ENCODE measurements at places on chromosomes 1 and 21.
A peak's percentile ranks its signal among the peaks of the same experiment; 100 is the strongest.

DNA sequence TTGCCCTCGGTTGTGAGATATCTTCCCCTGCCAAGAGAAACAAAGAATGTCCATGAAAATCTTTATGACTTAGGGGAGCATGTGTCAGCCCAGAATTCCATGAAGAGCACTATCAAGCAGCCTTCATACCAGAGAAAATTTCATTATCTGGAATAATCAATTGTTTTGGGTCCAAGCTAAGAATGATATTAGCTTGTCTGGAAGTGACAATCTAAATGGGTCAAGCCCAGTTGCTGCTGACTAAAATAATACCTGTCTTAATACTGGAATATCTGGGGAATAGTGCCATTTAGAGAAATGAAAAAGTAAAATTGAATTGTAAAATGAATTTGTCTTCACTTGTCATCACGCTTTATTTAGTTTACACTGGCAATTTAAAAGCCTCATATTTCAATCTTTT is 407.4 kb downstream of the PLA2G4A start:
- no peak for DNase-seq
- H3K4me1 ChIP-seq: no peaks in the 10 kb centered on the region
- no peak overlapping the region for H3K27ac ChIP-seq
- no peak overlapping the region for H3K4me3 ChIP-seq
- no peaks in the 10 kb centered on the region for H3K36me3 ChIP-seq

GRCh38 chr1:36321119-36321951 is 2.1 kb downstream of the EVA1B start:
- DNase-seq: peak; percentile 92
- no peaks in the 10 kb centered on the region for H3K27me3 ChIP-seq
- no peaks in the 10 kb centered on the region for H3K4me1 ChIP-seq
- H3K36me3 ChIP-seq: no peaks in the 10 kb centered on the region
- H3K4me3 ChIP-seq: peak overlapping the region; percentile 71
- H3K27ac ChIP-seq: peak overlapping the region; percentile 81

DNA sequence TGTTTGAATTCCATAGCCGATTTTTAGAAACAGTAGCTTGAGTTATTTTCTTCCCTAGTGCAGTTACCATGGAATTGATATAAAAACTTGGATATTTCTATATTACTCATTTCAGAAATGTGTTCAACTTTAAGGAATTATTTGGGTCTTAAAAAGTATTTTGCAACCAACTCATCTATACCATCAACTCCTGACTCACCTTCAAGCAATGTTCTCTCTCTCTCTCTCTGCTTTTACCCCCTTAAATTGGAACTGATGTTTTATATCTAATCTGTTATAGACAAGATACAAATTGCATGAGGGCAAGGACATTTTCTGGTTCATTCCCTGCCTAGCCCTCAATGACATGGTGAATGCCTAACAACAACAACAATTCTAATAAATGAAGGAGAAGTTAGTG is 214.7 kb upstream of the NRIP1 start:
- H3K4me1 ChIP-seq: no peaks in the 10 kb centered on the region
- H3K4me3 ChIP-seq: no peak overlapping the region
- H3K27ac ChIP-seq: no peak overlapping the region
- H3K36me3 ChIP-seq: no peaks in the 10 kb centered on the region
- no peak for DNase-seq

- H3K27me3 ChIP-seq: no peaks in the 10 kb centered on the region
- no peak for DNase-seq
- H3K4me1 ChIP-seq: peaks cover 3% of the 10 kb centered on the region
- peaks cover 6% of the 10 kb centered on the region for H3K36me3 ChIP-seq
- no peak overlapping the region for H3K4me3 ChIP-seq
- no peak overlapping the region for H3K27ac ChIP-seq
Measured at GRCh38 chr1:16392740-16393569, 25.9 kb downstream of the SZRD1 start.

GRCh38 chr1:12153181-12153785 is 13.5 kb upstream of the TNFRSF1B start:
- H3K4me3 ChIP-seq: no peak overlapping the region
- H3K36me3 ChIP-seq: no peaks in the 10 kb centered on the region
- no peaks in the 10 kb centered on the region for H3K4me1 ChIP-seq
- no peak for DNase-seq
- no peak overlapping the region for H3K27ac ChIP-seq

DNA sequence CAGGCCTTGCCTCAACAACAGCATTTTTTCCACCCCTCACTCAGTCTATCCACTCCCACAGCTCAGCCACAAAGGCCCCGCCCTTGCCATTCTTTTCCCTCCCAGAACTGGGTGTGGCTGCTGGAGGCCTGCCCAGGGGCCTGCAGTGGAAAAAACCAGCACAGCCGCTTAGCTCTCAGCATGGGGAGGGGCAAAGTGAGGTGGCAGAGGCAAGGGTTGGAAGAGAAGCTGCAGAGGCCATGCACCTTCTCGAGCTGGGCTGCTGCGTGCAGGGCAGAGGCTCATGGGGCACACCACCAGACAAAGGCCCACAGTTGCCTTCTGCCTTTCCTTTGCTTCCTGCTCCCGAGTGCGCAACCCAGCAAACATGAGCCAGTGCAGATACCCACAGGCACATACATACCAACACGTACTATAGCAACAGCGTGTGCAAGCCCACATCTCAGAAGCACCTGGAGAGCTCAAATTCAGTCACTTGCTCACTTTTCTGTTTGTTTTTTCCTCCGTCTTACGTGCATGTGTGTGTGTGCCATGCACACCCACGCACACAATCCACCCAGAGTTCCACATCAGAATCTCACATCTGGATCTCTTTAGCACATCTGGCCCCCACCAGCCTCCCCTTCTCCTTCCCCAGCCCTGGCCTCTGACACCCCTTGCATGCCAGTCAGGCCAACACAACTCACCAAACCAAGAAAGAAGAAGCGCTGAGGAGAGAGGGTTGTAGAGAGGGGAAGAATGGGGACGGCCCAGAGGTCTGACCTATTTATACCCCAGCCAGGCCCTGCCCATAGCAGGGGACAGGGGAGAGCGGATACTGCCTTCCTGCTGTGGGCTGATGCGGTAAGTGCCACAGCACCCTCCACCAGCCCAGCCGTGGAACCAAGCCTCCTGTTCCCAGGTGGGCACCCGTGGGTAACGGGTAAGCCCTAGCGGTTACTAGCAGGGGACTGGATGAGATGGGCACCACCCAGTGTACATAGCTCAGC is at the start of gene S100A4:
Gene S100A4, minus strand, starts transcription at position 740 of the 989 bp plus-strand sequence. CDS start 1,012 bp downstream, outside the sequence.
- no peaks in the 10 kb centered on the region for H3K36me3 ChIP-seq
- peak; percentile 98 for DNase-seq
- H3K4me3 ChIP-seq: peak within 1 kb of the TSS; percentile 64
- H3K27me3 ChIP-seq: no peaks in the 10 kb centered on the region
- no peaks in the 10 kb centered on the region for H3K4me1 ChIP-seq

DNA sequence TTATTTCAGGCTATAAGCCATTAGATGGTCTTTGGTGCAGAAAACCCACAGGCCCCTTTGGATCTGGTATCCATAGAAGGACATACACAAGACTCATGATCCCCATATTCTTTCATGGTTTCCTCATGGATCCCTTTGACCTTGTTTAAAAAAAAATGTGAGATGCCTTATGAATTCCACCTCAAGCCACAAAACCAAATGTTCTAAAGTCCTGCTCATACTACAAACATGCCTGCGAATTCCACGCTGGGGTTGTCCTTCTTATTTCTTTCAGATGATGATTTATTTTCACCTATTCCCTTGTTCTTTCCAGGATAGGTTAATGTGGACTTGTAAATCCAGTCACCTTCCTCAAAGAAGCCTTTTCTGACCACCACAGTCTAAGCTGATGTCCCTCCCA is 256.9 kb upstream of the DPYD start:
- H3K27me3 ChIP-seq: no peaks in the 10 kb centered on the region
- no peak overlapping the region for H3K4me3 ChIP-seq
- DNase-seq: no peak
- H3K4me1 ChIP-seq: no peaks in the 10 kb centered on the region

- peak within 1 kb of the TSS; percentile 42 for H3K4me3 ChIP-seq
- H3K27me3 ChIP-seq: no peaks in the 10 kb centered on the region
- peak; percentile 99 for DNase-seq
- H3K27ac ChIP-seq: peak within 1 kb of the TSS; percentile 30
- peaks cover 9% of the 10 kb centered on the region for H3K4me1 ChIP-seq
- H3K36me3 ChIP-seq: no peaks in the 10 kb centered on the region
Measured at GRCh38 chr1:156338180-156338976, at the start of the genes CCT3 and TSACC. Gene CCT3 (minus strand): TSS chr1:156338292. CDS start chr1:156338184, 108 bp downstream. Gene TSACC (plus strand): TSS chr1:156338526. CDS start chr1:156339758, 1,232 bp downstream.

Data from aorta (tissue), 5 donors.